ENCODE measurements at places on chromosomes 7 and 10.

DNA sequence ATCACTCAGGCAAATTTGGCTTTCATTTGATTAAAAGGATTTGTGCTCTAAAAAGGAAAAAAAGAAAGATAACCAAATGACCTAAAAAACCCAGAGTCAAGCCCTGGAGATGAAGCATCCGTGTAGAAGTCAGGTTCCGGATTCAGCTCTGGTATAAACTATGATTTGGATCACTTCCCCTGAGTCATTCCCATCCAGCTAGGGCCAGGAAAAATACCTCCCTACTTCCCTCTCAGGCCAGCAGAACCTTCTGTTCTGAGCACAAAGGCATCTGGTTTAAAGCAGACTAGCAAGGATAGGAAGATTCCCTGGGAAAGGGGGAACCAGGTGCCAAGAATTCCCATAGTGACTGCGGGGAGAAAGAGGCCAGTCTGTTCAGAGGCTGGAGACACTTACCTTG, 25.7 kb upstream of the NDST2 start:
- DNase-seq = no peak

DNA sequence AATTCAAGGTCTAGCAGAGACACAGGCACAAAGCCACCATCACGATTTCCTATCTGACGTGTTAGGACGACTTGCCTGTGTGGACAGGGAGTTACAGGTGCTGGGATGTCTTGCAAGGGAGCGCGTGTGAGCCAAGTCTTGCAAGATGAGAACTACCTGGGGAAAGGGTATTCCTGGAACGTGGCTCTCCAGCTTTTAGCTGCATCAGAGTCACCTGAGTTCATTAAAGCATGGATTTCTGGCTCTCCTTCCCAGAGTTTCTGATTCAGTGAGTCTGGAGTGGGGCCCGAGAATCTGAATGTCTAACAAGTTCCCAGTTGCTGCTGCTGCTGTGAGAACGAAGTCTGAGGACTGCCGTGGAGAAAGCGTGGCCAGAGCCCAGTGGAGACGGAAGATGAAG, 30.0 kb upstream of the RNF32 start:
- no peak for DNase-seq

GRCh38 chr10:1706711-1707110, 30.6 kb downstream of the ADARB2 start:
- no peak for DNase-seq

- peak; percentile 17 for DNase-seq
These were observed 161.6 kb downstream of the PKD1L1 start for GRCh38 chr7:47786557-47787248.

GRCh38 chr7:64672414-64672813, 6.5 kb downstream of the ZNF107 start:
- DNase-seq = no peak

DNA sequence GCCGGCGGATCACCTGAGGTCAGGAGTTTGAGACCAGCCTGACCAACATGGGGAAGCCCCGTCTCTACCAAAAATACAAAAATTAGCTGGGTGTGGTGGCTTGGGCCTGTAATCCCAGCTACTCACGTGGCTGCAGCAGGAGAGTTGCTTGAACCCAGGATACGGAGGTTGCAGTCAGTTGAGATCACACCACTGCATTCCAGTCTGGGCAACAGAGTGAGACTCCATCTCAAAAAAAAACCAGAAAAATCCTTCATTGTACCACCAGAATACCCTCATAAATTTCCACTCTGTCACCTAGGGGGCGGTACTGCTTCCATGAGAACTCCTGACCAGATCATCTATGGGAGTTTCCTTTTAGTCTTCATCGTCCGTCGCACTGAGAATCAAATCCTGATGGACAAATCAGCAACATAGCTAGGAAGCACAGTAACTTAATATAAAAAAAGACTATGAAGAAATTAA, 225.8 kb upstream of the KLF14 start:
- DNase-seq = no peak

GRCh38 chr10:30979956-30980355, 51.7 kb downstream of the ZNF438 start:
- no peak for DNase-seq

DNA sequence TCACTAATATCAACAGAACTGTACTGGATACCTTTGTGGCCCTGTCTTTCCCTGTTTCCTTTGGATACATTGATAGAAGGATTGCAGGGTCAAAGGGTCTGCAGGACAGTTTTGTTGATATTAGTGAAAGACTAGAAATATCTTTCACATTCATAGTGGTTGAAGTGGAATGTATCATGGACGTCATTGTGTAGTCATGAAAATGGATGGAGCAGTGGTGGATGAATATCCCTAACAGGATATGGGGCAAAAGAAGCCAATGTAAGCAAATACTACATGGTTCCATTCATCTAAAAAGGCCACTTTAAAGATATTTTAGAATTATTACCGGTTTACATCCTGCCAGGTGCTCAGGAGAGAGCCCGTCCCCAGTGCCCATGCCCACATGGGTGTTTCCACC, 23.8 kb downstream of the PALD1 start:
- no peak for DNase-seq

DNA sequence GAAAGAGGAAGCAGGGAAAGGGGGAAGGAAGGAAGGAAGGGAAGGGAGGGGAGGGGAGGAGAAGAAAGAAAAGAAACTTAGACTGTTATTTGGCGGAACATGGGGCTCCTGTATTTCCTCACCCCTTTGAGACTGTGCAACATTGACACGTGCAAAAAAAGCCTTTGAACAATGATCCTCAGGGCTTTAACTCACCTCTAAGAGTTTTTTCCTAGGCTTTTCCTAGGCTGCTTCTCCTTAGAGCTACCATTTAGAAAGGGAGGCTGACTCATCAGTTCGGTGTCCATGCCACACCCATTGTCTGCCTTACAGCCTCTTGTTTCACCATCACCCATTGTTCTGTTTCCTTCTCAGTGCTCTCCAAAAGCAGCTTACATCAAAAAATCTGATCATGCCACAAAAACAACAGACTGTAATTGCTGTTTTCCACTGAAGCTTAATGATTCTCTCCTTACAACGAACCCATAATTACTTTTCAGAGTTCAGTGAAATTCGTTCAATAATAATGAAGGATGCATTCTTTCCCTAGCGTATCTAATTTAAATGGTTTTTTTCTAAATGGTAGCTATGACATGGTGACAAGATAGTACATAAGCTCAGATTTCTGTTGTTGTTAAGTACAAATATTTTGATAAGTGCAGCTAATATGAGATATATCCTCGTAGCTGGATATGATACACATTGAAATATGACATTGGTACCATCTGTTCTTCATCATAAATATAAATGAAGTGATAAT, 90.8 kb downstream of the PRLHR start:
- DNase-seq = no peak

DNA sequence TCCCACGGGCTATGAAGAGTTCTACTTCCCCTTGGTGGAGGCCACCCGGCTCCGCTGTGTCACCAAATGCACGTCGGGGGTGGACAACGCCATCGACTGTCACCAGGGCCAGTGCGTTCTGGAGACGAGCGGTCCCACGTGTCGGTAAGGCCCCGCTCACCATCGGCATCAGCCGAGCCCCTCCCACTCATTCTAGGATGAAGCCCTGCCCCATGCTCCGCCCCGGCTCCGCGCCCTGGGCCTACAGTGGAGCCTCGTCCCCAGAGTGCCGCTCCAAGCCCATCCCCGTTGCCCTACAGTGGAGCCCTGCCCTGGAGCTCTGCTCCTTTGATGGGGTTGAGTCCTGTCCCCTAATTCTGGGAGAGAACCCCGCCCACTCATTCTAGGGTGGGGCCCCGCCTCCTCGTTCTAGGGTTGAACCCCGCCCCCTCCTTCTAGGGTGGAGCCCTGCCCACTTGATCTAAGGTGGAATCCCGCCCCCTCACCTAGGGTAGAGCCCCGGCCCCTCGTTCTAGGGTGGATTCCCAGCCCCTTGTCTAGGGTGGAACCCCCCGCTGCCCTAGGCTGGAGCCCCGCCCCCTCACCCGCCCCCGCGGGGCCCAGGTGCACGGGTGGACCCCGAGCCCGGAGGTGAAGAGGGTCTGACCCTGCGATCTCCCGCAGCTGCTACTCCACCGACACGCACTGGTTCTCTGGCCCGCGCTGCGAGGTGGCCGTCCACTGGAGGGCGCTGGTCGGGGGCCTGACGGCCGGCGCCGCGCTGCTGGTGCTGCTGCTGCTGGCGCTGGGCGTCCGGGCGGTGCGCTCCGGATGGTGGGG, 3.4 kb upstream of the MUC12 start:
- peak; percentile 100 for DNase-seq

- DNase-seq = no peak
These were observed 17.9 kb upstream of the BAIAP2L1 start for GRCh38 chr7:98418636-98419315.

DNA sequence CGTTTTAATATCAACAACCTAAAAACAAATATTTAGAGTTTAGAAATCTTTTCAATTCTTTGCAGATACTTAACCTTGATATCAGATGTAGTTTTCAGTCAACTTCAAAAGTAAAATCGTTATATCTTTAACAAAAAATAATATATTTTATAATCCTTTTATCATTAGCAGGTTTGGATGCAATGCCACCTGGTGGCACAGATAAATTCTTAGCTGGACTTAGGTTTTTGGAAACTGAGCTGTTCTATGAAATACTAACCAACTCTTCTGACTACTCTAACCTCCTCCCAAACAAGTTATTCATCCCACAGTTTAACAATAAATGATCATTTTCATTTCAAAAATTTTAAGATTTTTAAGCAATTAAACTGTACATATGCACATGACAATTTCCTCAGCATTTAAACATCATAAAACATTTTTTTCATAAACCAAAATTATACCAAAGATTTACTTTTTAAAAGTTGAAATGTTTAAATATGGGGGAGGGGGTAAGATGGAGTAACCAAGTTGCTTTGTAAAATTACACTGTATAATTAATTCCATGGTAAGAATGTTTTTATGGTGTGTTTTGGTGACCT, 56.9 kb downstream of the HIBADH start:
- DNase-seq = no peak

DNA sequence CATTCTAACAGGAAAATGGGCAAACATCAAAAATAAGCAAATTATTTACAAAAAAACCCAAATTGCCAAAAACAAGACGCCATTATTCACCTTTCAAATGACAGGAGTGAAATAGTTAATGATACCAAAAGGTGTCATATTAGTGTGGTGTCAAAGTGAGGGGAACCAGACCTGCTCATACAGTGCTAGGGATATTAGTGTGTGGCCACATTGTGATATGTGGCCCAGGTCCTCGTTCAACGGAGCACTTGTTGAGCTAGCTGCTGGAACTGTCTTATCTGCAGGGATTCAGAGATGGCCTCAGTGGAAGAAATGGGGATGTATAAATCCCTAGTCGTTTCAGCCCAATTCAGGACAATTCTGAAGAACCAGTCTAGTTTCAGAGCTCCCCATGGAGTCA, 41.2 kb downstream of the GPR85 start:
- DNase-seq = no peak

GRCh38 chr7:145123502-145123901, 287.6 kb upstream of the TPK1 start:
- no peak for DNase-seq

- DNase-seq = no peak
These were observed 23.0 kb downstream of the IDE start for GRCh38 chr10:92550924-92551323.

DNA sequence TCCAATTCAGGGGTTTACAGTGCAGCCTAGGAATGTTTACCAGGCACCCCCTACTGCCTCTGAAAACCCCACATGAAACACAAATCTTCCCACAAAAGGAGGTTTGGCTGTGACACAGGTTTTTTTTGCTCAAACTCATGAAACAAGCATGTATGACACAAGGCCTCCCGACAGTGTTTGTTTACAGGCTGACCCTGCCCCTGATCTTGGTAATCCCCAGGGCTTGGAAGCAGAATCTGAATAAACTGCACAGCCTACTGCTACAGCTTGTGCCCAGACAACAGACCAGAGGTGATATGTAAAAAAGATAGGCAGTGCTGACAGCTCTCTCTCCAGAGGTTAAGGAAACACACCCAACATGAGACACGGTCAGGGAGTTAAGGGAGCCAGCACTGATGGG, 184.2 kb downstream of the KMT2E start:
- peak; percentile 10 for DNase-seq

DNA sequence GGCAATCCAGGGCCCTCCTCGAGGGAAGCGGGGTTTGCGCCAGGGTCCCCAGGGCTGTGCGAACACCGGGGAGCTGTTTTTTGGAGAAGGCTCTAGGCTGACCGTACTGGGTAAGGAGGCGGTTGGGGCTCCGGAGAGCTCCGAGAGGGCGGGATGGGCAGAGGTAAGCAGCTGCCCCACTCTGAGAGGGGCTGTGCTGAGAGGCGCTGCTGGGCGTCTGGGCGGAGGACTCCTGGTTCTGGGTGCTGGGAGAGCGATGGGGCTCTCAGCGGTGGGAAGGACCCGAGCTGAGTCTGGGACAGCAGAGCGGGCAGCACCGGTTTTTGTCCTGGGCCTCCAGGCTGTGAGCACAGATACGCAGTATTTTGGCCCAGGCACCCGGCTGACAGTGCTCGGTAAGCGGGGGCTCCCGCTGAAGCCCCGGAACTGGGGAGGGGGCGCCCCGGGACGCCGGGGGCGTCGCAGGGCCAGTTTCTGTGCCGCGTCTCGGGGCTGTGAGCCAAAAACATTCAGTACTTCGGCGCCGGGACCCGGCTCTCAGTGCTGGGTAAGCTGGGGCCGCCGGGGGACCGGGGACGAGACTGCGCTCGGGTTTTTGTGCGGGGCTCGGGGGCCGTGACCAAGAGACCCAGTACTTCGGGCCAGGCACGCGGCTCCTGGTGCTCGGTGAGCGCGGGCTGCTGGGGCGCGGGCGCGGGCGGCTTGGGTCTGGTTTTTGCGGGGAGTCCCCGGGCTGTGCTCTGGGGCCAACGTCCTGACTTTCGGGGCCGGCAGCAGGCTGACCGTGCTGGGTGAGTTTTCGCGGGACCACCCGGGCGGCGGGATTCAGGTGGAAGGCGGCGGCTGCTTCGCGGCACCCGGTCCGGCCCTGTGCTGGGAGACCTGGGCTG, 26.0 kb downstream of the PRSS2 start:
- peak; percentile 53 for DNase-seq

GRCh38 chr10:119903946-119904666, 11.6 kb downstream of the SEC23IP start:
- no peak for DNase-seq

- DNase-seq = no peak
These were observed 187.1 kb downstream of the FAM107B start for GRCh38 chr10:14587540-14588083.

GRCh38 chr7:106466867-106467266, 182.1 kb upstream of the NAMPT start:
- DNase-seq = no peak

DNA sequence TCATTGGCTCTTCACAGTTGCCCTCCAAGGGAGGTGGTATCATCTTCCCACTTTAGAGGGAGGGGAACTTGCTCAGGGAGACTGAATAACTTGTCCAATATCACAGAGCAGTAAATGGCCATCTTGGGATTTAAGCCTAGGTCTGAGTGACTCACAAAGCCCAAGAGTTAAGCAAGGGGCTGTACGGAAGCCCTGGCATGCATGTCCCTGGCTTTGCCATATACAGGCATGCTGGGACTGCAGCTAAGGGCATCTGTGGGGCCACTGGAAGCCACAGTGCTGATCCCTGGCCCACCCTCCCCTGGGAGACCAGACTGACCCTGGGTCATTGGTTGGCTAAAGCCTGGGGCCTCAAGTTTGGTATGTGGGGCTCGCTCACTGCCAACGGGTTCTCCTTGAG, 3.1 kb downstream of the VSIR start:
- DNase-seq = no peak

All from nephron progenitor cell (in vitro differentiated cells).